GM20000 (cell line): ENCODE measurements at places on chromosomes 5 and 9.

DNA sequence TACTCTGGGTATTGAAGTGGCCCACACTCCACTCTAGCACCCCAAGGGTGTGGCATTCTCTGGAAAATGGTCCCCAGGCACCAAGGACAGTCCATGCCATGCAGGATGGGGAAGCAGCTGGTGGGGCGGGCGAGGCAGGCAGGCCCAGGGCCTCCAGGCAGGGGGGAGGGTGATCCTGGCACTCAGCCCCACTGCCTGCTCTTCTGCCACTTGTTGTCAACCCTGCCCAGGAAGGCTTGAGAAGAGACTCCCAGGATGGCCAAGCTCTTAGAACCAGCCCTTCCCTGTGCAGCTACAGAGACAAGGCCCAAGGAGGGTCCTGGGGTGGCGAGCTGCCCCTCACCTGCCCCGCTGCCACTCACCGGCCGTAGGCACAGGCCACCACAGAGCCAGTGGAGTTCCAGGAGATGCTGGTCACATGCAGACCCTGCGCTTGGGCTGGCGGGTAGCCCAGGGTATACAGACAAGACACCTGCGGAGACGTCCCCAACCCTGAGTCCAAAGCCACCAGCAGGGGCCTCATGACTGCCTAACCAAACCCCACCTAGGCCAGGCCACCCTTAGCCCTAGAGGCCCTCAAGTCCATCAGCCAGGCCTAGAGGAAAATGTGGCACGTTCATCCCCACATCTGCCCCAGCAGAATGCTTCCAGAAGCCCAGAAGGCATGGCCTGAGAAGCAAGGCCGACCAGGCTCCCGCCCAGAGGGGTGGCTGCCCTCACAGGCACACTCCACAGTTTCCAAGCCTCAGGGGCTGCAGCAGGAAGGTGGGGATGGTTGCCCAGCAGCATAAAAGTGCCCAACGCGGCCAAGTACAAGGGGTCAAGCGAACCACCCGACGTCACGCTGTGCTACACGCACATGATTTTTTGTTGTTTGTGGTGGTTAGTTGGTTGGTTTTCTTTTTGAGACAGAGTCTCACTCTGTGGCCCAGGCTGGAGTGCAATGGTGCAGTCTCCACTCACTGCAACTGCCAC, 19.8 kb downstream of the DYNC2I2 start:
- DNase-seq: no peak

DNA sequence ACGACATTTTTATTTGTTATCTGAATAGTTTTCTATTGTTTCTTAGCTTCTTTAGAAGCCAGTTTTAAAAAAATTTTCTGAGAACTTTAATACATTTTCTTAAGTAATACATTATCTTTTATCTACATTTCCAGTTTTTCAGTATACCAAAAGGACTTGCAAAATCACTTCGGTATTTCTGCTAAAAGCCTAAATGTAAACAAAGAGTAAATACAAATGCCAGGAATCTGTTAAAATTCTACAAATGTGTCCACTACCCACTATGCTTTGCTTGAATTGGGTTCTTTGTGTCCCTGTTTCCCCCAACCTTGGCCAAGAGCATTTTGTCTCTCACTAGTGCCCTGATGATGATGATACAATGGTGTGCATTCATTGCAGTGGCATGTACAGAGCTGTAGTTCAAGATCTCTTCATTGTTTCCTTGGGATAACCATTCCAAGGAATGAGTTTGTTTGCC, 611.2 kb downstream of the NR2F1-AS1 start:
- DNase-seq: no peak

GRCh38 chr5:66197764-66198405, 53.8 kb downstream of the SREK1 start:
- DNase-seq: no peak

DNA sequence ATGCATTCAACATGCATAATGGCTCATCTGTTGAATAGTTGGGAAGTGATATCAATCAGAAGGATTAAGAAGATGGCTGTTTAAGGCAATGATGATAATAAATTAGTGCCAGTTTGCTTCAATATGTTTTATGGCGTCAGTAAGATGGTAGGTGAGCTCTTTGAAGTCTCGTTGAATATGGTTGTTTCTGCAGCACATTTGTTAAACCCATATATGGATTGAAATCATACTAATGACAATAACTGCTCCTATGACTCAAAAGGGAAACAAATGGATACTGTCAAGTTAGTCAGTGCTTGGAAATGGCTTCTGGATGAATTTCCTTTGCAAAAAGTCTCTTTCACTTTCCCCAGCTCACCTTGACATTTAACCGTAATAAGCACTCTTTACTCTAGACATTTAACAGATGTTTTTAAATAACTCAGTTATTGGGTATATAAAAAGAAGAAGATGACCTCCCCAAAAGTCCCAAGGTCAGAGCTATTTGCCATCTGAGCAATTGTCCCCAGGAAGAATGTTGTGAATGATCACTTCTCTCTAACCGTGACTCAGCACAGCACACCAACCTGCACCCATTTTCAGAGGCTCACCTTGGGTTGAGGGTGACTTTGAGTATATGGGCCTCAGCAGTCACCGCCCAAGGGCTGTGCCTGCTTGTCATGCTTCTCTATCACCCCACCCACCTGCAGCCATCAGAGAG, 133.4 kb downstream of the GRIA1 start:
- DNase-seq: no peak

GRCh38 chr9:111147041-111147440, 108.8 kb upstream of the LPAR1 start:
- DNase-seq: no peak
